Suppressor macrophage treated with lipopolysaccharide for 4 hours (primary cell): ENCODE measurements at places on chromosomes 1 and 21.
A peak's percentile ranks its signal among the peaks of the same experiment; 100 is the strongest.

DNA sequence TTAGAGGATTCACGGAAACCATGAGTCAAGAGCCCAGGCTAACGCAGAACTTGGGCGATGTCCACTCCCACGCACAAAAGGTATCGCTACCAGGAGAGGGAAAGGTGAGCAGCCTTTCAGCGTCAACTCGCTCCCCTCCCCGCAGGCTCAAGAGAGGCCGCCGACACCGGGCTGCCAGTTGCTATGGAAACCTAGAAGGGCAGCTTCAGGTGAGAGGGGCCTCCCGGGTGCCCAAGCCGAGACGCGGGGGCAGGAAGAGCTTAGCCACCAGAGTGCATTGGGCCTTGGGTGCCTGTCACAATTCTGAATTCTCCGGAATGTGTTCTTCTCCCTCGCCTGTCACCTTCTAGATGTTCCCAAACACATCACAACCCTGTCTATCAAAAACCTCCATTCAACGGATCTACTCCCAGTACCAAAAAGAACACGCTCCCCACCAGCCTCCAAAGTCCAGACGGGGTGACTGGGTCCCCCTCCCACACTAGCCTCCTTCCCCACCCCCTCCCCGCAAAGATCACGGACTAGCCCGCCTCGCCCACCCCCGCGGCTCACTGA, 694 bp downstream of the MEAF6 start:
- DNase-seq = peak; percentile 9

DNA sequence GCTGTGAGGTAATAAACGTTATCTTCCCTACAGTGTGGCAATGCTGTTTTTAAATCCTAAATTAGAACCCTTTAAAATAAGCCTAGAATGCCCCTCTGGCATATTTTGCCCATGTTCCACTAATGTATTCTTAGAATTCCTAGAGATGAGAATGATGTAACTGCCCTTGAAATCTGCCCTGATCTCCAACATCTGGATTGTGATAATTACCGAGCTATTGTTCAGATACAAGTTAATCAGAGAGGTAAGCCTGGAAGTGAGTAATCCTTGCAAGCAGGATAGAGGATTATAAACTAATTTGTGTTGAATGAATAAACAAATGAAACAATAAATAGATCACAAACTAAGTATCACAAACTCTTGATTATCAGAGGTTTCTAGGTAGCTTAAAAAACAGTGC, 107.8 kb upstream of the DMRTA2 start:
- no peak for DNase-seq

DNA sequence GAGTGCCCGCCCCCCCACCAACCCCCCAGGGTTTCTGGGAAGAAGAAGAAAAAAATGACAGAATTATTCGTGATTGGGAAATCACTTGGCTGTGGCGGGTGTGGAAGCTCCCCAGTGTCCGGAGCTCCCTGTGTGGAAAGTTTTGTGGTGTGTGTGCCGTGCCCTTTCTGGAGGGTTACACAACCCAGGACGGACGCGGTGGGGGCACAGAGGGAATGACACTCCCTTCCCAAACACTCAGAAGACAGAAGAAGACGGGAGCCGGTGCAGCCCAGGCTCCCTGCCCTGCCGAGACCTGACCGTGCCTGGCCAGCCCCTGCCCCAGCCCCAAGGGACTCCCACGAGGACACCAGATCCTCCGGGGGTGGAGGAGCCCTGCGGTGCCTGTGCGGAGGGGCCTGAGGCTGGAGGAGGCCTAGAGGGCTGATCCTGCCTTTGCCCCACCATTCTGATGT, 33.0 kb upstream of the ADARB1 start:
- DNase-seq = peak; percentile 97

- DNase-seq = no peak
Observed at GRCh38 chr1:10616696-10617095, 141.9 kb downstream of the PEX14 start.

- no peak for DNase-seq
Observed at GRCh38 chr1:115496904-115497527, 144.8 kb upstream of the VANGL1 start.

- no peak for DNase-seq
Observed at GRCh38 chr21:46264690-46265144, 20.7 kb downstream of the MCM3AP start.

- DNase-seq = no peak
Observed at GRCh38 chr21:26212220-26212619, 41.6 kb upstream of the APP start.

DNA sequence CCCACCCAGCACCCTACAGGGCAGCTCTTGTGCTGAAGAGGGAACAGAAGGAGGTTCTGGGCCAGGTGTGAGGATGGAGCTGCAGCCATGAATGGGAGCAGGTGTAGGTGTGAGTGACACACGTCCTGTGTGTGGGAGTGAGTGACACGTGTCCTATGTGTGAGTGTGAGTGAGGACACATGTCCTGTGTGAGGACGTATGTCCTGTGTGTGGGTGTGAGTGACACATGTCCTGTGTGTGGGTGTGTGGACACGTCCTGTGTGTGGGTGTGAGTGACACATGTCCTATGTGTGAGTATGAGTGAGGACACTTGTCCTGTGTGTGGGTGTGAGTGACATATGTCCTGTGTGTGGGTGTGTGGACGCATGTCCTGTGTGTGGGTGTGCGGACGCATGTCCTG, 26.4 kb downstream of the MEGF6 start:
- DNase-seq = no peak

GRCh38 chr1:59043796-59044195, 253.1 kb upstream of the FGGY start:
- peak; percentile 79 for DNase-seq

- DNase-seq = no peak
Observed at GRCh38 chr1:87263785-87264184, 64.9 kb upstream of the LMO4 start.

- no peak for DNase-seq
Observed at GRCh38 chr21:44473915-44474555, 18.7 kb downstream of the LRRC3 start.

- no peak for DNase-seq
Observed at GRCh38 chr1:4718071-4718470, 63.7 kb downstream of the AJAP1 start.

GRCh38 chr1:190274721-190275120, 202.9 kb downstream of the BRINP3 start:
- no peak for DNase-seq

GRCh38 chr1:219371471-219371870, 197.8 kb downstream of the LYPLAL1 start:
- DNase-seq = no peak

- DNase-seq = peak; percentile 42
Observed at GRCh38 chr1:31412732-31413404, at the start of gene SERINC2. TSS of gene SERINC2 (plus strand) at chr1:31413213. CDS start at chr1:31413266, 53 bp downstream.

GRCh38 chr1:213057264-213058059, 6.4 kb downstream of the RPS6KC1 start:
- no peak for DNase-seq

- DNase-seq = peak; percentile 57
Observed at GRCh38 chr1:160779626-160780397, 16.2 kb upstream of the LY9 start.

DNA sequence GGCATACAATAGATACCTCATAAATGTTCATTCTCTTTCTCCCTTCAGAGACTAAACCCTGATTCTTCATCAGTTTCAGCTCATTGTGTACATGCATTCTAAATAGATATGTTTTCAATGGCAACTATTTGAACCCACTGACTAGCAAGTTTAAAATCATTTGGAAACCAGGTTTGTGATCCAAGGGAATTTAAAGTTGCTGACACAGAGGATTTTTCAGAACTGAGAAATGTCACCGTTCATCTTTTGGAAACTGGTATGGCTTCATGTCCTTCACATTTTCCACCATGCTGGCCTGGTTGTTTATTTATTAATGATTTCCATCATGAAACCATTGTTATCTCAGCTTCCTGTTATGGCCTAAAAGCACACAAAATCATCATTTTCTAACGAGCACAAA, 81.8 kb upstream of the BARHL2 start:
- no peak for DNase-seq

- DNase-seq = no peak
Observed at GRCh38 chr1:6473974-6474814, 8.2 kb upstream of the TNFRSF25 start.

GRCh38 chr1:183901748-183902330, 96.9 kb downstream of the RGL1 start:
- DNase-seq = peak; percentile 95

GRCh38 chr1:191615101-191615821, 543.0 kb upstream of the RGS18 start:
- DNase-seq = no peak

DNA sequence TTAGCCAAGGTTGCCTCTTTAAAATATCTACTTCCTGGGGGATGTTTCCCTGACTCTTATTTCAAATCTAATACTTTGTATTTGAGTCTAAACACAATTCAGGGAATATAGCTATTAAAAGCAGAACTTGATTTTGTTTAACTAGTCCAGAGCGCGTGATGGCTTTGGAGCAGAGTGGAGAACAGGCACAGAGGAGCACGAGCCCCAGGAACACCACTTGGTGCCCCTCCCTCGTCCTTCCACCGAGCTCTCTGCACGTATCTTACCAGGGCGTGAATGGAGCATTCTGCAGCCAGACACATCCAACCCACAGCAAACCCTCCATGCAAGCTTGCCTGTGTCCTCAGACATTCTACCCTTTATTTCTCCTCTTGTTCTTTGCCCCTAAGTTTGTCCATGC, 14.1 kb downstream of the KIF26B start:
- DNase-seq = no peak

DNA sequence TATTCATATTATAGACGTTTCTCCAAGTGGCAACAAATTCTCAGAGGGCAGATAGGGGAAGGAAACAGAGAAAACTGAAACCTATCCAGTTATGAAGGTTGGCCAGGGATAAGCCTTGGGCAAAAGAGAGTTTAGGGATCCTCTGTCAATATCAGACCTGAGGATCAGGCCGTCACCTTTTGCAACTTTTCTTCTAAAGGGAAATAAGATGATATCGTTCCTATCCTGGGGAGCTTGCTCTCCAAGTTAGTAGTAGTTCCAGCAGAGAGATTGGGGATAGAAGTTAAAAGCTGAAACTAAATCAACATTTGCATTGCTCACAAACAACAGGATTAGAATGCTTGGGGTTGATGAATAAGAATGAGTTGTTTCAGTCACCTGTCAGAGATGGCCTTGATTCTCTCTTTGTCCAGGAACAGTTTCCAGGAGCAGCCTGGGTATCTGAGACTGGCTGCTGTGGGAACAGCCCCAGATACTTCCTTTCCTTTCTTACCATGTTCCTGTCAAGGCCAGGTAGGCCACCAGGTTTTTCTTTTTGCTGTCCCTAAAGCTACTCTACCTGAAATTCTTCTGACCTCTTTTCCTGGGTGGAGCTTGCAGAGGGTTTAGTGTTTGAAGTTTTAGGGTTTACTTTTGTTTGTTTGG, 2.5 kb downstream of the RIIAD1 start:
- no peak for DNase-seq

DNA sequence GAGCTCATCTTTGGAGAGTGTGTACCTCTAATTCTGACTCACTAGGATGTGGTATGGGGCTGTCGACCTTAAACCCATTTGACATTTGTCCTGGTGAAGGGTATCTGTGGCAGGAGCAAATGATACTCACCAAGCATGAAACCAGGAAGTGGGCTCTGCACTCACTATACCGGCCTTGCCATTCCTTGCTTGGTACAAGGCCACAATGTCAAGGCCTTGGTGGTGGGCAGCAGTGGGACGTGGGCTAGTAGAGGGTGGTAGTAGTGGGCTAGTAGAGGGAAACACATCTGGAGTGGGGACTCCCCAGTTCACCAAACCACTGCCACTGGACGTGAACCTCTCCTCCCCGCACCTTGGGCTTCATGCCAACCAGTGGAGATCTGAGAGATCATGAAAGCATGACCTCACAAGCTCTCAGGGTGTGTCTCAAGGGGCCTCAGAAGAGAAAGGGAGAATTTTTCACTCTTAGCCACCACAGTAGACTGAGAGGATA, 11.5 kb downstream of the TNFSF4 start:
- DNase-seq = no peak

- DNase-seq = peak; percentile 15
Observed at GRCh38 chr21:34907461-34908418, 141.4 kb downstream of the RUNX1 start.

GRCh38 chr21:34510148-34511142, 1.6 kb downstream of the KCNE1 start:
- peak; percentile 83 for DNase-seq

GRCh38 chr1:1067860-1068516, 6.1 kb downstream of the RNF223 start:
- DNase-seq = no peak

GRCh38 chr1:197868751-197869489, 33.5 kb upstream of the C1orf53 start:
- DNase-seq = peak; percentile 74

- no peak for DNase-seq
Observed at GRCh38 chr1:63405021-63405420, 37.6 kb downstream of the ALG6 start.

DNA sequence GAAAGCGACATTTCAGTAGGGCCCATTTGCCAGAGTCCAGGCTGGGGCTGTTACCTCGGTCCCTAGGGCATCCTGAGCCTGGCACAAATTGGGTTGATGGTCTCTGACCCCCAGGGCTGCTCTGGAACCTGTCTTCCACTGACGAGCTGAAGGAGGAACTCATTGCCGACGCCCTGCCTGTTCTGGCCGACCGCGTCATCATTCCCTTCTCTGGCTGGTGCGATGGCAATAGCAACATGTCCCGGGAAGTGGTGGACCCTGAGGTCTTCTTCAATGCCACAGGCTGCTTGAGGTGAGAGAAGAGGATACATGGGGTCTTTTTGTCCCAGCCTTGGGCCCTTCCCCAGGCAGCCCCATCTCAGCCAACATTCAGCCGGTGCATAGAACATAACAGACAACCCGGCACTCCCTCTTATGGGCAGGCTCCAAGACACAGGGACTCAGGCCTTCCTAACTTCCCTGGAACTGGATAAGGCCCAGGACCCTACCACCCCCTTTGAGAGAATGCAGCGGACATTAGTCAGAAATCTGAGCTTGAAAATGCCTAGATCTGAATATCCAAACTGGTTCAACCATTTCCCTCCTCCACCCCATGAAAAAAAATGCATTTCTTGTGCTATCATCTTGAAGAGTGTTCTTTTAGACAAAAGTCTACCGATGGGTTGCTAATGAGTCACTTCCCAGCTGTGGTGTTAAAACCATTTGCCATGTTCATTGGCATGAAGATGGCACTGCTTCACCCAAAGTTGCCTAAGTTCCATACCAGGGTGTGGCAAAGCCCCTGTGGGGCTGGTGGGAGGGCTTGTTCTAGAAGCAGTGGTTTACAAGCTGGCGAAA, 35.4 kb downstream of the PKP1 start:
- no peak for DNase-seq

GRCh38 chr1:172399756-172400721, 20.4 kb upstream of the C1orf105 start:
- DNase-seq = no peak

DNA sequence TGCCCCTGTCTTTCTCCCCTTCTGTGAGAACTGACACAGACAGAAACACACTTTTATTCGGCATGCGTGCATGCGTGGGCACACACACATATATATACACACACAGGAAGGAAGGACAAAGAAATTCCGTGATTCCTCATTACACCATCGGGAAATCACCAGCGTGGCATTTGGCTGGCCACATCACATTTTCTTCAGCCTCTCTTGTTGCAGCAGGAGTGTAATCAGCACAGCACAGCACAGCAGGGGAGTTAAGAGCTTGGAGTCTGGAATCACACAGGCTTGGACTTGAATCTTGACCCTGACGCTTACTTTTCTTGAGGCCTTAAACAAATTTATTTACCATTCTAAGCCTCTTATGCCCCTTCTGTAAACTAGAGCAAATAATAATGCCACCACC, 45.3 kb upstream of the EPHA8 start:
- no peak for DNase-seq

- no peak for DNase-seq
Observed at GRCh38 chr1:228341450-228341813, 65.2 kb downstream of the TRIM11 start.

GRCh38 chr1:109156916-109157385, 43.0 kb downstream of the ELAPOR1 start:
- DNase-seq = no peak

- DNase-seq = no peak
Observed at GRCh38 chr1:162206749-162207635, 137.5 kb downstream of the NOS1AP start.
